ENCODE measurements at places on chromosomes 4 and X.

GRCh38 chr4:156568484-156568883, 403.1 kb downstream of the PDGFC start:
- no peak for DNase-seq

- no peak for DNase-seq
These were observed 1.0 kb downstream of the AADAT start for GRCh38 chr4:170088716-170089115.

DNA sequence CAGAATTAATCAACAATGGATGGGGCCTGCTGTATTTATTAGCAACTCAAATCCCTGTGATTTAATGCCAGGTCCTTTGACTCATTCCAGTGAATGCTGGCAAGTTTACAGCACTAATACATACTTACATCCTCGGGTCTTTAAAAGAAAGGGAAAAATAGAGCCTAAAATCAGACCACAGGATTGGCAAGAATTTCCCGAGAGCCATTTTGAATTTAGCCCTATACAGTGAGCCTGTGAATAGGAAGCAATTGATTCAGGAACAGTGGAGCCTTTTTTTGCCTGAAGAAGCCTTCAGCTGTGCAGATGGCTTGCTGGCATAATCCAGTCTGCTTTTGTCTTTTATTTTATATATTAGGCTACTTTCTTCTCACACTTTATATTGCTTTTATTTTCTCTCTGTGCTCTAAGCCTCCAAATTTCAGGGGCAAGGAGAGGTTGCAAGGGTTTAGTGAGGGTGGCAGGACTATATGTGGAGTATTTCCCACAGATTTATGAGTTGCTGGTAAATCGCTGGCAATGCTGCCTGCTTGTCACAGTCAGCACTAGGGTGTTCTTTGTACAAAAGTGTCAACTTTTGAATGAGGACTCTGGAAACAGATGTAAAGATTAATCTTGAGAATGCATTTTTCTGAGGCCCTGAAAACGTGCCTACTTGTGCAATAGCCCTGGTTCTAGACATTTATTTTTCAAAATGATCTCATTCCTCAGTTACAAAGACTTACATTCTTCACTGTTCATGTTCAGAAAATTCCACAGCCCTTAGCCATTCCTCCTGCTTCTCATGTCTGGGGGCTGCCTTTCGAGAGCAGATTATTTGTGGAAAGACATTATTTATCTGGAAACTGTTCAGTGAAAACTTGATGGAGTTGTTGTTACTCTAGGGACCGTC, 303.5 kb downstream of the SPRY1 start:
- DNase-seq: no peak

DNA sequence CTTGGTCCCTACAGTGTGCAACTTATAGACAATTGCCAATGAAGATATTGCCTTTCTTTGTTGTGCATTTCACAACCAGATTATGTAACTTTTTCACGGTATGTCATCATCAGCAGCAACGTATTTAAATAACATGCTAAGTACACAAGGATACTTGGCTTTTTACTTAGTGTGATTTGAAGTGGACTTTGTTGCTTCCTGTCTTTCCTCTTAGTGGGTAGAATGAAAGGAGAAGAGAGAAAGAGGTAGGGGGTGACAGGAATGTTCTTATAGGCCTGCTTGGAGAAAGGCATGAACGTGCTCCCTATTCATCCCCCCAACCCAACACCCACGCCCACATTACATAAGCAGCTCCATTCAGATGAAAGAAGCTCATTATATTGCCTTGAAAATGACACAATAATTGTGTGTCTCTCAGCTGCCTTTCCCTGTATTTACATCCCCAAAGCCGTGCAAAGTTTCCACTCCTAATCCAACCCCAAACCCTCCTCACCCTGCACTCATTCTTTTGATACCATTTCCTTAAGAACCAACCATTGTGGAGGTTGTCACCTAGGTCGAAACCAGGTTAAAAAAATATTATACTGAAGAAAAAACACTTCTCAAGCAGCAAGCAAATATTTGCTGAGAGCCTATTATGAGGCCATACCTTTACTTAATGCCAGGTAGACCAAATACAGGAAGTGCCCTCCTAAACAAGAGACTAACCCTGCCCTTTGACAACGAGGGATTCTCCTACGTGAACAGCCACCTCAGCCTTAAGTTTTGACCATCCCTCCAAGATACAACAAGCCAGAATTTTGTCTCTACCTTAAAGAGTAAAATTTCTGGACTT, 25.2 kb upstream of the GK start:
- DNase-seq: no peak

DNA sequence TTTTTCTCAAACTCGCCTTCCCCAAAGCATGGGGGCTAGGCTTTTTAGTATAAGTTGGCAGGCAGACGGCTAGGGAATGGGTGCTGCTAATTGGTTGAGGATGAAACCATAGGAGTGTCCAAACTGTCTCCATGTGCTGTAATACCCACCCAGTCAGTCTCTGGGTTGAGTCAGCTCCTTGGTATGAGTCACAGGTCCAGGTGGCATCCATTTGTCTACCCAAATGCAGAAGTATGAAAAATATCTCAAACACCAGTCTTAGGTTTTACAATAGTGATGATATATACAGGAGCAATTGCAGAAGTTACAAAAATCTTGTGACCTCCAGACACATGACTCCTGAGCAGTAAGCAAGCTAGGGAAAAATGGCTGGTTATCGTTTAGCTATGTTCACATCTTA, 27.4 kb upstream of the CCSER1 start:
- no peak for DNase-seq

DNA sequence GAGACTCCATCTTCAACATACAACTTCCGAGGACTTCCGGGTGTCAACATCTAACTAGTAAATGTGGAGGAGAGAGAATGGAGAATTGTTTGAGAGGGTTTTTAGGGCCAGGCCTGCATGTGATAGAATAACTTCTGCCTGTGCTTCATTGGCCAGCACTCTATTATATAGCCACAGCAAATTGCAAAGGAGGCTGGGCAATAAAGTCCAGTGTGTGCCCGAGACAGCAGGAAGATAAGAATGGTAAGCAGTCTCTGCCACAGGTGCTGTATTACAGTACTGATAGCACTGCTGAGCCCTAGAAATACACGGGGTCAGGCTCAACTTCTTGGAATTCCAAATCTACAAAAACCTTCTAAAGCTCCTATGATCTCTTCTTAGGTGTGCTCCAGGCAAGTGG, 20.8 kb upstream of the LIMCH1 start:
- DNase-seq: no peak

- no peak for DNase-seq
These were observed 340.9 kb downstream of the DHRSX start for GRCh38 chrX:2159861-2160260.

- DNase-seq: no peak
These were observed 9.1 kb downstream of the AKAP17A start for GRCh38 chrX:1600406-1601050.

GRCh38 chrX:25068340-25068739, 52.6 kb upstream of the ARX start:
- no peak for DNase-seq

- DNase-seq: no peak
These were observed 18.9 kb upstream of the GPR101 start for GRCh38 chrX:137052643-137053235.

Data from GM19239 (cell line).